ENCODE measurements at places on chromosomes 4 and X.

DNA sequence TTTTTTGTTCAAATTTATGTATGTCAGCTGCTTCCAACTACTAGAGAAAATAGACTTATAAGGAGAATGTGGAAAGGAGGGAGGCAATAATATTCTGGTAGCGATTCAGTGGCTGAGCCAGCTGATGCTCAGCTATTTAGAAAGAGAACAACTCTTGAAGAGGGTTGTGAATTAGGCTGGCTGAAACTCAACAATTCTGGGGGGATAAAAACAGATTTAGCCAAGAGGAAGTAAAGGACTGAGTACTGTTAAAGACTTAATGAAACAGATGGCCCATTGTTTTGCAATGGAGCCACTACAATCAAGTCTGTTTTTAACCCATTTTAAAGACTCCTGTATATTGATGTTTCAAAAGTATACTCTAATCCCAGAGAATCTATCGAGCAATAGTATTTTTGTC lies 1058.9 kb downstream of the C4orf33 start:
- DNase-seq, result no peak

GRCh38 chrX:15376956-15377355 lies 7.3 kb downstream of the VEGFD start:
- DNase-seq, result no peak

DNA sequence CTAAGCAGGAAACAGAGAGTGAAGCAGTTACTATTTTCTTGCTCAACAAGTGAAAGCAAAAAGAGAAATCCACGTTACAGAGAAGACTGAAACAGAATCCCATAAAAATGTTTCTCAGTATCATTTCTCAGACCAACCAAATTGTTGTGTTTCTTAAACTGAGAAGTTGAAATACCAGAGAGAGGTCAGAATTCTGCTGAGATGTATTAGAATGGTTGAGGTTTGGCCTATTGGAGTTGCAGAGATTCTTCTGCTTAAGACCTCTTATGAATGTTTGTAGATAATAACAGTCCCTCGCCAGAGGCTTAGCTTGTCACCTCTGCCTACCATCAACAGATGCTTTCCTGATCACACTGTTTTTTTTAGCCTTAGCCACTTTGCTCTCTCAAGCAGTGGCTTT lies 481.4 kb downstream of the TRIML1 start:
- no peak for DNase-seq

DNA sequence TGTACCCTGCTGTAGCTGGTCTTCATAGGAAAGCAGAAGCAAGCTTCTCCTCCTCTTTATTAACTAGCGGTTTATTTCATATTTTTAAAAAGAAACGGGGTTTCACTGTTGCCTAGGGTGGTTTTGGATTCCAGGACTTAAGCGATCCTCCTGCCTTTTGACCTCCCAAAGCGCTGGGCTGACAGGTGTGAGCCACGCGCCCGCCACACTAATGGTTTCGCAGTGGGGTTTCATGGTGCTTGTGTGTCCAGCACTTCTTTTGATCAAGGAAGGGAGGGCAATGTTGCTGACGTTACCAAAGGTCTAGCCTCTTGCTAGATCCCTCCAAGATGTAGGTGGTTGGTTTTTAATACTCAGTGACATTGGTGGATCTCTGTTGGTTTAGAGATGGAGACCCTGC lies 1.4 kb downstream of the MAEA start:
- no peak for DNase-seq

- DNase-seq, result no peak
These were observed 23.0 kb downstream of the SNX25 start for GRCh38 chr4:185232370-185232769.

DNA sequence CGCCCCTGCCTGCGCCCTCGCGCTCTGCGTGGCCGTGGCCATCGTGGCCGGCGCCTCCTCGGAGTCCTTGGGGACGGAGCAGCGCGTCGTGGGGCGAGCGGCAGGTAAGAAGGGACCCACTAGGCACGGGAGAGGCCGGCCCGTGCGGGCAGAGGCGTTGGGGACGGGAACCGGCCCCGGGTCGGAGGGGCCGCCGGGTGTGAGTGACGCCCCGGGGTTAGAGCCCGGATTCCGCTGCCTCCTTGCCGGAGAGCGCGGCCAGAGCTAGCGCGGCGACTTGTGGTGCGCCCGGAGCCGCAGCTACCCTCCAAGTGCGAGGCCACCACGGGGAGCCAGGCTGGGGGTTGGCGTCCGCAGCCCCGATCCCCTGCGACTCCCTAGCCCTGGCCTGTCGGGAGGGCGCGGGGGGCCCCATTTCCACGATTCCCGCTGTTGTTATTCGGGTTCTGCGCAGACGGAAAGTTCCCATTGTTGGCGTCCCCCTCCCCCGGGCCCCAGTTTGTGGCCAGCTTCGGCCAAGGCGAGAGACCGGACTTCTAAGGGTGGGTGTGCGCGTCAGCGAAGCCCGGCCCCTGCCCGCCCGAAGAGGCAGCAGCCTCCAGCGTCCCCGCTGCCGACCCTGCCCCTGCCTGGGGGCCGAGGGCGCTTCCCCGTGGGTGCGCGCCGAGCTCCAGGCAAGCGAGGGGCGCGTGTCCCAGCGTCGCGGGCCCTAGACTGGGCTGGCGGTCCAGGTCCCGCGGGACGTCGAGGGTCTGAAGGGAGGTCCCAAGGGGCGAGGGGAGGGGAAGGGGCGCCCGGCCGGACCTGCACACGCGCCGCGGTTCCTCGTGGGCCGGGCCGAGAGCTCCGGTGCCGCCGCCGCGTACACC lies 1.1 kb downstream of the FGFR3 start:
- no peak for DNase-seq

DNA sequence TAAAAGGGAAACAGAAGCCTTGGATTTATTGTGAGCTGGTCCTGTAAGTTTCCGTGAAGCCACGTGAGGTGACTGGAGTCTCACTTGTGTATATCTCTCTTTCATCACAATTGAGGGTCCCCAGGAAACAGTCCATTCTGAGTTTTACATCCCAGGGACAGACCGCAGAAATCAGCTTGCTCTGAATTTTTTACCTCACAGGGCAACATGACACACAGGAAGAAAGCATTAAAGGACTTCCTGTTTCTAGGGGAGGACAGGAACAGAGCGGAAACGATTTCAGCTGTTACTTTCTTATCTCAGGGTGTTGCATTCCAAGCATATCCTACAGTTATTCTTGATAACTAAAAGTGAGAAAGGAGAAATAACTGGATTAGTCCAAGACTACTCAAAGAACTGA lies 553.5 kb downstream of the TRAM1L1 start:
- DNase-seq, result no peak

DNA sequence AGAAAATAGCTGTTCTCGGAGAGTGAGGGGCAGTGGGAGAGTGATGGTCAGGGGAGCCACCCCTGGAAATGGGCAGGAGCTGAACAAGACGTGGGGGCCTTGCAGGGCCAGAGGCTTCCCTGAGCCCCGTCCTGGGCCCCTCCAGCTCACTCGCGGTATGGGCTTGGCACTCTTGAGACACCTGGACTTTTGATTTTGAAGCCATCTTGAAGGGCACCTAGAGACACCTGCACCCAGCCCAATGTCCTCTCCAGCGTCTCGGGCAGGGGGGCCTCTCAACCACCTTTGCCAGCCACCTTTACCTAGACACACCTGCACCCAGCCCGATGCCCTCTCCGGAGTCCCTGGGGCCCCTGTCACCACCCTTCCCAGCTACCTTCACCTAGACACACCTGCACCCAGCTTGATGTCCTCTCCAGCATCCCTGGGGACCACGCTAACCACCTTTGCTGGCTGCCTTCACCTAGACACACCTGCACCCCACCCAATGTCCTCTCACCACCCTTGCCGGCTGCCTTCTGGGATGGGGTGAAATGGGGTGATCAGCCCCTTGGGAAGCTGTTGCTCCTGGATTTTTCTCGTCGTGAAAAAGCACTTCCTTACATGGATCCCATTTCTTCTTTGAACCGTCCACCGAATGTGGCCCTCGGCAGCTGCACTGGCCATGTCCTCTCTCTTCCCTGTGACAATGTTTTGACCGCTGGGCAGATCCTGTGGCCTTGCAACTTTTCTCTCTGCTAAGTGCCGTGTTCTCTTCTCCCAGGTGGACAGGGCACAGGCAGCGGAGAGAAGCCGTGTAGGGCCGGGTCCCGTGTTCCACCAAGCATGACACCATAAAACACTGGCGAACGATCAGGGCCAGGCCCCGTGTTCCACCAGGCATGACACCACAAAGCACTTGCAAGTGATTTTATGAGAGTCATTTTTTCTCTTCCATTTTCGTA lies 47.5 kb downstream of the CPZ start:
- DNase-seq, result no peak

DNA sequence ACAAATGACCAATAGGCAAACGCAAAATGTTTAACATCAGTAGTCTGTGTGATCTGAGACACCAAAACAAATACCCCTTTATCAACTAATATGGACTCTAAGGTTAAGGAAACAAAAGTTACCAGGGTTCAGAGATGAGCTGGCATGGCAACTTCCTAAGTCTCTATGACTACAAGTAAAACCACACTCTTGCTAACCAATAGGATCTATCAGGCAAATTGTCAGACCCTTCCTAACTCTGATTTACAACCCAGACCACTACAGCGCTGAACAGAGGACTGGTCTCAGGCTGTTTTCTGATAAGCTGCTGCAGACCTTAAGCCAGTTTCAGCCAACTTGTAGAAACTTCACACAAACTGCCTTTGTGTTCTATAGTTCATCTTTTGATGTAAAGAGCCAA lies 608.0 kb downstream of the TLL1 start:
- no peak for DNase-seq

DNA sequence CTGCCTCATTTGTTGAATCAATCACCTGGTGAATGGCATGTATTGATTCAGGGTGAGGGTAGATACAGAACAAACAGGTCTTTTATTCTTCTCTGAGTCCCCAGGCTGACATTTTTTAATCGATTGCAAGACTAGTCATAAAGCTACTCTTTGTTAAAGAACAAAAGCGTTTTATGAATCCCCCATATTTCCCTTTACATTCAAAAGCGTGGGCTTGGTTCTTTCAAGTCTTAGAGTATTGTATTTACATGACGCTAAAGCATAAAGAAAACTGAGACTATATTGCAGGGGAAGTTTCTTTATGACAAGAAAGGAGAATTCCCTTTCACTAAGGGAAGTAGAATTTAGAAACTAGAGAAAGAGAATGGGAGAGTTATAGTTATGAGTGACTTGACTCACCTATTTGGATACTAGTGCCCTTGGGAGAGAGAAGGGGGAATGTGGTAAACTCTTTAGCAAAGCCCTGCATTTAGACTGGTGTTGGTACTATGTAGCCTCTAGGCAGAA lies 69.3 kb upstream of the PDE5A start:
- no peak for DNase-seq

DNA sequence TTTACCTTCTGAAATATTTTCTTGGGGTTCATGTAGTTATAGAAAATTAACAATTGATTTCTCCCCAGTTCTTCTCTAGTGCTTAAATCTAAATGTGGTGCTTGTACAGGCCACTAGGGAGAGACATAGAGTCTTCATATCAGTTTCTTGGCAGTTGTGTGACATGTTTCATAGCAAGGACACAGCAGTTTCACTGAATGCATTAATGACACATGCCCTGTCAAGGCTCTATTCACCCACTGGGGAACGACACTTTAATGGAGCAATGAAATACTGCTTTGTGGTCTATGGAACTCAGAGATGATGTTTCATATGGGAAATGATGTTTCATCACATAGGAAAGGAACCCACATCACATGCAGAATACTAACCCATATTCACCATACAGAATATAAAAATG lies 2.8 kb downstream of the VEGFC start:
- DNase-seq, result peak; percentile 36

DNA sequence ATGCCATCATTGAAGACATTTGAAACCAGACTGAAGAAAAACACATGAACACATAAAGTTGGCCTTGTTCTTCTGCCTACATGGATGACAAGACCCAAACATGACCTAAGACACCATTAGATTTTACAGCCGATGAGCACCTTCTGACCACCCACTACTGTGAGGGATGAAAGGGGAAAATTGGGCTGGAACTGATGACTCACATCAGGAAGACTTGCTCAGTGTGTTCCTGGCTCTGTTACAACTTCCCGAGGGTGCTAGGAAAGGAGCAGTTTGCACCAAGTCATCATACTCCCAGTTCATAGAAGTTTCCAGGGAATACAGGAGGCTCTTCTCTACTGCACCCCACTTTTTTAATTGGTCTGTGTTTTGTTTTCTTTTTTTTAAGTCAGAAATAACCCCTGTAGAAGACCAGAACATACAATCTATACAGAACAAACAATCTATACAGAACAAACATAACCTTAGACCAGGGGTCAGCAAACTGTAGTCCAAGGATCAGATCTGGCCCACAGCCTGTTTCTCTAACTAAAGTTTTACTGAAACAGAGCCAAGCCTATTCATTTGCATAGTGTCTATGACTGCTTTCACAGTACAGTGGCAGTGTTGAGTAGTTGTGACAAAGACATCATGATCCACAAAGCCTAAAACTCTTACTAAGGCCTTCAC lies 25.3 kb downstream of the BTC start:
- no peak for DNase-seq

- DNase-seq, result no peak
These were observed 171.2 kb upstream of the GPC4 start for GRCh38 chrX:133586443-133586842.

DNA sequence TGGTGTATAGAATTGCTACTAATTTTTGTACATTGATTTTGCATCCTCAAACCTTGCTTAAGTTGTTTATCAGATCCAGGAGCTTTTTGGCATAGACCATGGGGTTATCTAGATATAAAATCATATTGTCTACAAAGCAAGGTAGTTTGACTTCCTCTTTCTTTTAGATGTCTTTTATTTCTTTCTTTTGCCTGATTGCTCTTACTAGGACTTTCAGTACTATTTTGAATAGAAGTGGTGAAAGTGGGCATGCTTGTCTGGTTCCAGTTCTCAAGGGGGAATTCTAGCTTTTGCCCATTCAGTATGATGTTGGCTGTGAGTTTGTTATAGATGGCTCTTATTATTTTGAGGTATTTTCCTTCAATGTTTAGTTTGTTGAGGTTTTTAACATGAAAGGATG lies 187.9 kb upstream of the LCORL start:
- no peak for DNase-seq

DNA sequence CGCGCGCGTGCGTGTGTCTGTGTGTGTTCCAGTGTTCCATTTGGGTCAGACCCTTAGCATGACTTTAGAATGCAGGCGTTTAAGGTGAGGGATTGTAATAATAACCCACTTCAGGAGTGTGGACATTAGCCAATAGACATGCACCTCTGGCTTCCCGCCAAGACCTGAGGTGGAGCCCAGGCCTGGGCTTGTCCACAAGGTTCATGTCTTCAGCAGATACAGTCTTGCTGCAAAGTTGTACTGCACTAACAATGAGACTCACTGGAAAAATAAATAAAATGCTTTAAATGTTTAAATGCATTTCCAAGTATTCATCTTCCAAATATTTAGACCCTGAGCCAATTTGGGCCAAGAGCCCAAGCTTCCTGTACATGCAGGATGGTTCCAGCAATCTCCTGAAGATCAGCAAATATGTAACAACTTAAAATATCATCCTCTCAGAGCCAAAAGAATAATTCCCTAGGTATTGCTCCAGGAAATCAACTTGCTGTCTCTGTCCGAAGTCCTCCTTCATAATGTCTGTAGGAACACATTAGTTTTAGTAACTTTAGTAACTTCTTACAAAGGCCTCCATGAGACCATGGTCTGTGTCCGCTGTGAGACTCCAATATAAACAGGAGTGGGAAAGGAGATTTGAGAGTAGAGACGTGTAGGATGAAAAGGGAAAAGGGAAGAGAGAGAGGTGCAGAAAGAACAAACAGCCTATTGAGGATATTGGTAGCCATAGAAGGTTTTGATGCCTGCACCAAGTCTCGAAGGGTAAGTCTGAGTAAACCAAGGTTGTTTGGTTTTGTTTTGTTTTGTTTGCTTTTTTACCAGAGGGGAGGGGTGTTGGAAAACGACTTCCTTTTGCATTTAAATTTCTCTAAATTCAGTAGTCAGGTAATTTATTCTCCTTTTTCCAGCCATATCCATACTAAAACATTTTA lies 98.5 kb upstream of the KLF3 start:
- DNase-seq, result no peak
